Activated CD8-positive, alpha-beta T cell treated with anti-CD3 and anti-CD28 coated beads, Interleukin-2, amount 10 ng/mL, durations not matched to agents 7 days and 5 days (primary cell): ENCODE measurements at places on chromosomes 12 and 14. TPM values are rescaled to one million over a fixed set of nuclear protein-coding genes. Genes with fewer than 3 reads are reported as not detected.

The CNTN1 gene
- total RNA-seq = not detected

The IFI27L1 gene
- total RNA-seq = 41.3 TPM

The TBC1D30 gene
- 0.11 TPM for total RNA-seq

The DHRS2 gene
- 0.24 TPM for total RNA-seq

The RHEBL1 gene
- total RNA-seq = 9.9 TPM

The MEG3 gene
- total RNA-seq = not detected

DNA sequence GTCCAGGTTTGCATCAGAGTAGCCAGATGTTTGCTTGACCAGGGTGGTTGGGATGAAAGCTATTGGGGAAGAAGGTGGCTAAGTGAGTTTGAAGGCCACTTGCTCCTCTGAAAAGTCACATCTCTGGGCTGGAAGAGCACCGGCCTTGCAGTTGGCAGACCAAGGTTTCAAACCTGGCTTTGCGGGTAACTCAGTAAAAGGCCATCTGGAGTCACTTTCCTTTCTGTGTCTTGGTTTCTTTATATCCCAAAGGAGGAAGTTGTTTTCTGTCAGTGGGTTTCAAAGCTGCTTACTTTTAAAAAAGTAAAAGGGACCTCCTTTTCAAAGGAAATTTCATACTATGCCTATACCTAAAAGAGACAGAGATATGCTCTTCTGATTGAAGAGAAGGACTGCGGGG is 26.2 kb upstream of the CMA1 start:
- no peak for DNase-seq

GRCh38 chr12:59168647-59169046 is 248.3 kb upstream of the LRIG3 start:
- DNase-seq = no peak

- no peak for DNase-seq
Observed at GRCh38 chr12:130920723-130921381, 32.9 kb upstream of the ADGRD1 start.

DNA sequence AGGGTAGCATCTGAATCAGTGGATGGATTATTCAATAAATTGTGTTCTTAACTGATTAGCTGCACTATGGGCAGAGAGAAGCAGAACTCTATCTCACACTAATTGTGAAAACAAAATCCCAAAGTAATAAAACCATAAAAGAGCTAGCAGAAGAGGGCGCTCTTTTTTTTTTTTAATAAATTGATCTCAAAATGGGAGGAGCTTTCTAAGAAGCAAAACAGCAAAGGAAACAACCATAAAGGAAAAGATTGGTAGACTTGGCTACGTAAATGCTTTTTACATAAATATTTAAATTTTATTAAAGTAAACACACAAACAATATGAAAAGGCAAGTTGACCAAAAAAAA is 1.5 kb upstream of the TM7SF3 start:
- no peak for DNase-seq

DNA sequence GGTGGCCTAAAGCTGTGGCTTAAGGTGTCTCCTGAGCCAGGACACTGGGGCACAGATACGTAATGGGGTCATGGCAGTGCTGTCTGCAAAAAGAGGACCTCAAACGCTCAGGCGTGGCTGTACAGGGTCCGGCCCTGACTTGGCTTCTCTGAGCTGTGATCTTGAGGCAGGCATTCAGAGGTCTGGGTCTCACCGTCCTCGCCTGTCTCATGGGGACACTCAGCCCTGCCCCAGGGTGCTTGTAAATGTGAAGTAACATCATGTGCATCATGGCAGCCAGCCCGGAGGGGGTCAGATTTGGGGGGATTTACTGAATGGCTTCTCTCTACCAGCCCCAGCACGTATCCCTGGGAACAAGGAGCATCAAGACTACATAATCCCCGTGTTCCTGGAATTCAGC is 28.8 kb downstream of the DIO3 start:
- no peak for DNase-seq

- peak; percentile 68 for DNase-seq
Observed at GRCh38 chr12:51972849-51973273, 21.4 kb downstream of the ACVR1B start.

GRCh38 chr12:75641031-75641780 is 129.8 kb upstream of the KRR1 start:
- peak; percentile 67 for DNase-seq

GRCh38 chr14:50599700-50600444 is 39.9 kb downstream of the ATL1 start:
- no peak for DNase-seq

DNA sequence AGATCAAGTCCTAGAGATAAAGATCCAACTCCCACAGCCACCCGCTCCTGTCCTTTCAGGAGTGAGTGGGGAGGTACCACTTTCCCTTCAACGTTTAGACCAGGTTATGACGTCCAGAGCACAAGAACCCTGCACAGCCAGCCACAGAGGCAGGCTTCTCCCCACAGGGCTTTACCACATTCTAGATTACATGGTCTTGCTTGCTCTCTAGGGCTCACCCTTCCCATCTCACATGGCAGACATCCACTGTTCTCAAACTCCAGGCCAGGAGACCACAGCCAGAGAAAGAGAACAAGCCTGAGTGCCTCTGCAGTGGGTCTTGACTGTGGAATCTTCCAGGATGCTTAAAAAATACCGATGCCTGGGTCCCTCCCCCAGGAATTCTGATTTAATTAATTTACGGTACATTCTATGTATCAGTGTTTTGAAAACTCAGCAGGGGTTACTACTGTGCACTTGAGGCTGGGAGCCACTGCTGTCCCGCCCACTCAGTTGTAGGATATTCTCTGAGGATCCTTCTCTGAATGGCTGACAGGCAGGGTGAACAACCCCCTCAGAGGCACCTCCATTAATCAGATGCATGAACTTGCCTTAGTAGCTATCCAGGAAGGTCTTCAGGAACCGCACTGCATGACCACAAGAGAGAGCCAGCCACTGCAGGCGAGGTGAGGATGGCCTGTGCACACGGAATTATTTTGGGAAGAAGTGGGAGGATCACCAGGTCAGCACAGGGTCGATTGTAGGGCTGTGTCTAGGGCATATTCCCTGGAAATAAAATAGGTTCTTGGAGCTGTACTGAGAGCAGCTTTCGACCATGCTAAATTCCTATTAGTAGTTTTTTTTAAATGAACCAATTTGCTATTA is 21.5 kb upstream of the SOCS2 start:
- no peak for DNase-seq

- DNase-seq = no peak
Observed at GRCh38 chr12:48592591-48593086, 22.8 kb upstream of the LALBA start.

DNA sequence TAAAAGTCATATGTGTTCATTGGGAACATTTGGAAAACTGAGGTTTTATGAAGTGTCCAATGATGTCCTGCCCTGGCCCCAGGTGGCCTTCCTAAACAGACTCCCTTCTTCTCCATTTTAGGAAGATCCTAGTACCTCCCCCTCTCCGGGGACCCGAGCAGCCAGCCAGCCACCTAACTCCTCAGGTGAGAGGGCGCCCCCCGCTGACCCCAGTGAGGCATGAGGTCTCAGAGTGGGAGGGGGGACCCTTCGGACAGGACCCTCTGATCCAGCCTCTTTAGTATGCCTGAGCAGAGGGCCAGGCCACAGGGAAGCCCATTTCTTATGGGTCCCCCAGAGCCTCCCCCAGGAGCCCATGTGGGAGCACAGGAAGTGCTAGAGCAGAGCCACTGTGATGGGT is 23.7 kb downstream of the DEGS2 start:
- no peak for DNase-seq

DNA sequence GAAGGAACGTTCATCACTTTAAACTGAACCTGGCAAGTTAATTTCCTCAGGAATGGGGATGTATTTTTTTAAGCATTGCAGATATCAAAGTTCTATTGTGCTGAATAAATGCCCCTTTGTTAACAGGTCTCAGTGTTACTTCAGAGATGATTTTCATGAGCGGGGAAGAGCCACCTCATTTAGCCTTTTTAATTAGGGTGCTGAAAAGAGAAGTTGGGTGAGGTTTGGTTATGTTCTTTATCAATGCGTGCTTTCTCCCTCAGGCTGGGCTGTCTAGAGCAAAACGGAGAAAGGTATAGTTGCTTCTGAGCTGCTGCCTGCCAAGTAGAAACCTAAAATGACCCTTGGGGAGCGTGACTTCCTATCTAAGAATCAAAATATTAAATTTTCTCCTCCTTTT is 8.0 kb upstream of the HIP1R start:
- DNase-seq = no peak

DNA sequence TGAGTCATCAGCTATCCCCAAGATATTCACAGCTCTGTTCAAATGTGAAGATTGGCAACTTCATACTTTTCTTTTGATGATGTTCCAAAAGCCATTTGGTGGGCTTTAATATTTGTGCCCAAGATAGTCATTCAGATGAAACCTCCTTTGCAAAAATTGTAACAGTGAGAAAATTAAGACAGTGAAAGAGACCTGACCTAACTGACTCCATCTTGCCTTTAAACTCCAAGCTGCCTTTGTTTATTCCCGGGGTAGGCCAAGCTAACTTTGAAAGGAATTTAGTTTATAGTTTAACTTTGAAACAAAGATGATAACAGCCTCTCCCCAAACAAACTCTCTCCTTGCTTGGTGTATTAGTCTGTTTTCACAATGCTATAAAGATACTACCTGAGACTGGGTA is 221.1 kb downstream of the KTN1 start:
- no peak for DNase-seq

DNA sequence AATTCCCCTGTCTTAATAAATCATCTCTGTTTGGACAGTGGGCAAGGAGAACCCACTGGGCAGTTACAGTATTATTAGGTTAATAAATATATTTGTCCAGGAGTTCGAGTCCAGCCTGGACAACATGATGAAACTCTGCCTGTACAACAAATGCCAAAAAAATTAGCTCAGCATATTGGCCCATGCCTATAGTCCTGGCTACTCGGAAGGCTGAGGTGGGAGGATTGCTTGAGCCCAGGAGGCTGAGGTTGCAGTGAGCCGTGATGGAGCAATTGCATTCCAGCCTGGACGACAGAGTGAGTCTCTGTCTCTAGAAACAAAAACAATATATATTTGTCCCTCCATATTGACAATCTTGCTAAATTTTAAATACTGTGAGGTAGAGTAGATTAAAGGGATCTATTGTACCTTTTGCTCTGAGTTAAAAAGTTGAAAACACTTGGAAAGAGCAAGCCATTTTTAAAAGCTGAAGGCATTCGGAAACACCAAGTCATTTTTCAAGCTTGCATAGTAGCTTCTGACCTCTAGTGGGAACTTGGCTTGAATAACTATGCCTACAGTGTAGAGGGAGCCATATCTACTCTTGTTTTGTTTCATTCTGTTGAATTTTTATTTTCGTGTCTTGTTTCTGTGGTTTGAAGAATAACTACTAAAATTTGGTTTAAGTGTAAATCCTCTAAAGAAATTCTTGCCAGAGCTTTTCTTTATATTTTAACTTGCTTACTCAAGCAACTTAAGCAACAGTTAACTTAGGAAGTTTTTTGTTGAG is 14.6 kb upstream of the EEA1 start:
- no peak for DNase-seq

- DNase-seq = no peak
Observed at GRCh38 chr14:103649001-103649400, 20.0 kb downstream of the KLC1 start.
